ENCODE measurements at places on chromosomes 12 and 14.

GRCh38 chr14:102514987-102515733, 5.6 kb upstream of the ANKRD9 start:
- DNase-seq, result no peak
- H3K27ac ChIP-seq, result no peak overlapping the region
- H3K4me1 ChIP-seq, result peaks cover 11% of the 10 kb centered on the region
- no peaks in the 10 kb centered on the region for H3K36me3 ChIP-seq
- no peak overlapping the region for H3K4me3 ChIP-seq

DNA sequence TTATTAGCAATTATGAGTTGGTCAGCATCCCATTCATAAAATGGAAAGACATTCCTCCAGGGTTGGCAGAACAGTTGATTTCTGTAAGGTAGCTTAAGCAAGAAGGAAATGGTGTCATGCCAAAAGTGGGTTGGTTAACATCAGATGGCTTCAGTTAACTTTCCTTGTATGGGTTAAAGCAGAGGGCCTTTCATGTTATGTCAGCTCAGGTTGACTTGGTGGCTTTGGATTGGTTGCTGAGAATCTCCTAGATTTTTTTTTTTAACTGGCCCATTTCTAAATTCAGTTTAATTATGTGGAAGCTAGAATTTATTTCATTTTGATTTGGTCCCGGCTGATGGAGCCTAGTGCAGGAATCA, 87.8 kb downstream of the BBS10 start:
- no peak for DNase-seq
- H3K36me3 ChIP-seq, result no peaks in the 10 kb centered on the region
- H3K4me1 ChIP-seq, result peaks cover under 1% of the 10 kb centered on the region
- H3K27ac ChIP-seq, result no peak overlapping the region
- H3K4me3 ChIP-seq, result no peak overlapping the region
- peaks cover 13% of the 10 kb centered on the region for H3K27me3 ChIP-seq

DNA sequence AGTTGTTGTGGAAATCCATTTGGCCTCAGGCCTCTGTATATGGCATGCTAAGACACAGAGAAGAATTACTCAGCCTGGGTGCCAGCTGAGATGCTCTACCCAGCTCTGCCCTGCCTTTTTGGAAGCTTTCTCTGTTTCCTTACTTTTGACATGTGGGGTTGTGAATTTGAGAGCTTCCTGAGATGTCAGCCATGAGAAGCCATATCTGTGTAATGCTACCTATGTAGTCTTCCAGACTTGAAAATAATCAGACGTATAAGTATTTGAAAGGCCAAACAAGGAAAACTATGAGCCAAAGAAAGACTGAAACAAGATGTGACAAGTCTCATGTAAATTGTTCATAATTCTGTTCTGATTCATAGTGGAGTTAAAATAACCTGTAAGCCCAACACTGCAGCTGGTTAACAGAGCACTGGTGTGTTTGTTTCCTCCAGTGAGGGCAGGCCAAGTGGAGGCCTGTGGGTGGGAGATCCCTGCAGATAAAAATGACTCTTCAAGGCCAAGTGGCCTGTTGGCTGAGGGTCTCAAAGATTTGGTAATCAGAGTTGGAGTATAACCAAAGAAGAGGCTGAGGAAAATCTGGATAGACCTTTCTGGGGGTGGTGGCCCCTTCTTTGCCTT, 94.0 kb downstream of the TMX1 start:
- no peak overlapping the region for H3K4me3 ChIP-seq
- peaks cover 7% of the 10 kb centered on the region for H3K27me3 ChIP-seq
- H3K36me3 ChIP-seq, result no peaks in the 10 kb centered on the region

DNA sequence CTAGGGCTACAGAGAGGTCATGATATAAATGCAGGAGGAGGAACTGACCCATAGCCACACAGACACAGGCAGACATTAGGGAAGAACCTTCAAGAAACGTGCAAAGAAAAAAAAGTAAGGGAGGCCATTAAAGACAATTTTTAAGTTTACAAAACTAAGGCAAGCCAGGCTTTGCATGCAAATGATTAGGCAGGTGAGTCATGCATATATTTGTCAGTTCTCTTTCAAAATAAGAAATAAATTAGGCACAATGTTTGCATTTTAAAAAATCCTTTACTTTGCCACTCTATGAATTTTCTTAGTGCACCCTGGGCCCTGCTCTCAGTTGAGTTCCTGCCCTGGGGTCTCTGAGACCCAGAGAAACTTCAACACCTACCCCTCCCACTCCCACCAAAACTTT, 75.0 kb downstream of the PRMT8 start:
- no peaks in the 10 kb centered on the region for H3K4me1 ChIP-seq
- H3K27ac ChIP-seq, result no peak overlapping the region
- H3K36me3 ChIP-seq, result no peaks in the 10 kb centered on the region
- no peak overlapping the region for H3K4me3 ChIP-seq

DNA sequence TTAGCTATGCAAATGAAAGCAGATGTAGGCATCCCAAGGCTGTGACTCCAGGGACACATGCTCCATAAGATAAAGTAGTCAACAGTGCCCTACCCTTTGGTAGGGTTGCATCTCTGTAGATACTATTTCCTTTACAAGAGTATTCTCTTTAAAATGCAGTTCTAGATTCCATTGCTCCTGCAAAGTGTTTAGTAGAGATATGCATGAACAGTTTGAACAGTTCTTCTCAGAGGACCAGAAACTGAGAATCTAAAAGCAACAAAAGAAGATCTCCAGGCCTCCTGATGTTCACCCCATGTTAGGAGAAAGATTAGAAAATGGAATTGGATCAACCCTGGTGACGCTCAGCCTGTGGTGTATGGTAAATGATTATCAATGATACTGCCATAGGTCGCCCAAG, 121.2 kb downstream of the KCNK10 start:
- no peak for DNase-seq
- no peaks in the 10 kb centered on the region for H3K4me1 ChIP-seq
- no peaks in the 10 kb centered on the region for H3K36me3 ChIP-seq
- H3K4me3 ChIP-seq, result no peak overlapping the region

- H3K36me3 ChIP-seq, result no peaks in the 10 kb centered on the region
- peaks cover 10% of the 10 kb centered on the region for H3K4me1 ChIP-seq
- no peak overlapping the region for H3K4me3 ChIP-seq
- no peak overlapping the region for H3K27ac ChIP-seq
- no peaks in the 10 kb centered on the region for H3K27me3 ChIP-seq
Observed at GRCh38 chr14:39212693-39213092, 21.0 kb upstream of the MIA2 start.

GRCh38 chr14:99264691-99265450, 7.1 kb downstream of the BCL11B start:
- peak; percentile 28 for DNase-seq
- H3K4me1 ChIP-seq, result peaks cover 52% of the 10 kb centered on the region
- H3K27me3 ChIP-seq, result no peaks in the 10 kb centered on the region
- peak overlapping the region; percentile 86 for H3K4me3 ChIP-seq
- peaks cover 66% of the 10 kb centered on the region for H3K36me3 ChIP-seq

DNA sequence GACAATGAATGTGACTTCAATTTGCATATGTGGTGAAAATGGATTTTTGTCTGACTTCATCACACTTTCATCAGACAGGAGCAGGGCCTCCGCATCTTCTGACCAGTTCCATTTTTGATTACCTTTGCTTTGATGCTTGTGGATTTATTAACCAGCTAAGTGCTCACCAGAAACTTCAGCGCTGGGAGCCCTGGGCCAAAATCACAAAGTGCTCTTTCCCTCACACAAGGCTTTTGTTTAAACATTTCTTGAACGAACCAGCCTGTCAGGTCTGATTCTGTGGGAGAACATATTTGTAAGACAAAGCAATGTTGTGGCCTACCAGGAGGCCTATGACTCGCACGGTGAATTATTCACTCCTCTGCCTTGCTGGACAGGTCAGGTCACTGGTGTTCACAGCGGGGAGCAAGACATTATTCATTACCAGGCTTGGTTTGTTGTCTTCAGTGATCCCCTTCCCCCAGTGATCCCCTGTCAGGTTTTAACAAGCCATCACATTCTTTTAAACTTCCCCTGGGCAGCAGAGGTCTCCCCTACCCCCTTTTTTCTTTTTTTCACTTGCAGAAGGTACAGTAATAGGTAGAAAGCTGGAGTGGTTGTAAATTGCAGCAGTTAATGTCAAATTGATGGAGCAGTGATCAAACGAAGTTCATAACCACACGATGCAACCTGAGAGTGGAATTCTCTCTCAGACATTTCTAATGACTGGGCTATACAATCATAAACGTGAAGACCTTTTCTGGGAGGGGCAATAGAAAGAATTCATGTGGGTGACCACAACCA, 167.5 kb upstream of the PRICKLE1 start:
- H3K27ac ChIP-seq, result no peak overlapping the region
- H3K36me3 ChIP-seq, result no peaks in the 10 kb centered on the region
- DNase-seq, result no peak
- no peak overlapping the region for H3K4me3 ChIP-seq
- H3K27me3 ChIP-seq, result no peaks in the 10 kb centered on the region
- no peaks in the 10 kb centered on the region for H3K4me1 ChIP-seq

- peaks cover 25% of the 10 kb centered on the region for H3K36me3 ChIP-seq
- peaks cover 9% of the 10 kb centered on the region for H3K4me1 ChIP-seq
- H3K4me3 ChIP-seq, result no peak overlapping the region
- no peak for DNase-seq
Observed at GRCh38 chr12:57368349-57369095, 62.3 kb downstream of the R3HDM2 start.

GRCh38 chr14:32449648-32450047, 120.5 kb downstream of the AKAP6 start:
- no peak overlapping the region for H3K4me3 ChIP-seq
- no peaks in the 10 kb centered on the region for H3K27me3 ChIP-seq
- no peak overlapping the region for H3K27ac ChIP-seq
- no peaks in the 10 kb centered on the region for H3K36me3 ChIP-seq
- no peak for DNase-seq

DNA sequence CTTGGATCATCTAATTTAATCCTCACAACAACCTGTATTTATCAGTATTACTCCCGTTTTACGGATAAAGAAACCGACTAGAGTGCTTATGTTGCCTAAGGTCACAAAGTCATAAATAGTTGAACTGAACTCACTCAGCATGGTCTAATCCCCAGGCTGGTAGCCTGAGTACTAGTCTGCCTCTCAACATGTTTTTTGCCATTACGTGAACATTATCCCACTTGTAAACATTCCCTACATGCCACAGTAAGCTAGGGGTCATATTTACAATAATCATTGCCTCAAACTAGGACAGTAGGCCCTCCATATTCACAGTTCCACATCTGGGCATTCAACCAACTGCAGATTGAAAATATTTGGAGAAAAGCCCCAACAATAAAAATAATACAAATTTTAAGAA, 12.1 kb downstream of the SNRPF start:
- peaks cover 28% of the 10 kb centered on the region for H3K36me3 ChIP-seq
- H3K4me3 ChIP-seq, result no peak overlapping the region
- peaks cover 3% of the 10 kb centered on the region for H3K4me1 ChIP-seq
- H3K27ac ChIP-seq, result no peak overlapping the region
- DNase-seq, result no peak

DNA sequence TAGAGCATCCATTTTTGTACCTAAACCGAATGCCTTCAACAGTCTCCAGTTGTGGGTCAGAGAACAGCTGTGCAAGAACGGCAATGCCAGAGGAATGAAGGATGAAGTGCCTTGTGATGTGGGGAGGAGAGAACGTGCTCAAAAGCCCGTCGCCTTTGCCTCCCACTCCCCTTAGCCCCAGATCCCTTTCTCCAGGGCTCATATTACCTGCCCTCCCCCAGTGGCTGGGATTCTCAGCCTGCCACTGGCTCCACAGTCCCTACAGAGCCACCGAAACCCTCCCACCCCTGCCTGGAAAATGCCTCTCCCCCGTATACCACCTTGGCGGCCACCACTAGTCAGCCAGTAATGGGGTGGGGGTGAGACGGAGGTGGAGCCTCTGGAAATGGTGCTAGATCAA, 158.5 kb downstream of the ZFP36L1 start:
- DNase-seq, result no peak
- peaks cover 3% of the 10 kb centered on the region for H3K4me1 ChIP-seq
- H3K4me3 ChIP-seq, result no peak overlapping the region
- no peaks in the 10 kb centered on the region for H3K27me3 ChIP-seq

GRCh38 chr12:124532331-124532750, 35.1 kb downstream of the NCOR2 start:
- no peaks in the 10 kb centered on the region for H3K27me3 ChIP-seq
- no peak overlapping the region for H3K4me3 ChIP-seq
- no peak overlapping the region for H3K27ac ChIP-seq
- peaks cover 20% of the 10 kb centered on the region for H3K4me1 ChIP-seq
- no peak for DNase-seq
- H3K36me3 ChIP-seq, result peaks cover 16% of the 10 kb centered on the region

DNA sequence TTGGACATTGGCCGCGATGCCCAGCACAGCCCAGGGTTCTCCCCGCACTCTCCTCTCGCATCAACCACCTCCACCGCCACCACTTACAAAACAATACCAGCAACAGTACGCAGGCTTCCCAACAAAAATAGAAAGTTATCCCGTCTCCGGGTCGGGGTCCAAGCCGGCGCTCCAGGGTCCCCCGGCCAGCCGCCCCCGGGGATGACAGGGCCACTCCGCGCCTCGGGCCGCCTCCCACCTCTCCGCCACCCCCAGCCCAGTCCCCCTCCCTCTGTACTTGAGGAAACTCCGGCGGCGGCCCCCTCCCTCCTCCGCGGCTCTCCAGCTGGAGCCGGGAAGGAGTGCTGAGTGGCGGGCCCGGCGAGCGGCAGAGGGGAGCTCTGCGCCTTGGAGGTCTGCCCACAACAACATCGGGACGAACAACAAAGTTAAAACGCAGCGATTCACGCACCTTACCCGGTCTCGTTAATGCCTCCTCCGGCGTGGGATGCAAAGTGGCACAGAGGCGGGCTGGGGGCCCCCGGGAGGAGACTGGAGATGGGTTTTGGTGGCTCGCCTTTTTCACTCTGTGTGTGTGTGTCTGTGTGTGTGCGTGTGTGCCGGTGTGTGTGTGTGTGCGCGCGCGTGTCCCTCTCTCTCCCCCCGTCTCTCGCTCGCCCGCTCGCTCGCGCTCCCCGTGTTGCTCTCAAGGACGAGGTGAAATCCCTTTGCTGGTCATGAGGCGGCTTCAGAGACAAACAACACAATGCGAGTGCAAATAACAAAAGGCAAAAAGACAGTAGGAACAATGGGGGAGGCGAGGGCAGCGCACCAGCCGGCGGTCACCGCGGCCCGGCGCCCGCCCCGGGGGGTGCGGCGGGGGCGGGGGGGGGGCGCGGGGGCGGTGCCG, 386.8 kb downstream of the BCAT1 start:
- peak; percentile 21 for DNase-seq
- peak overlapping the region; percentile 57 for H3K4me3 ChIP-seq
- H3K36me3 ChIP-seq, result no peaks in the 10 kb centered on the region
- no peak overlapping the region for H3K27ac ChIP-seq

- H3K27ac ChIP-seq, result no peak overlapping the region
- H3K27me3 ChIP-seq, result no peaks in the 10 kb centered on the region
- H3K4me3 ChIP-seq, result no peak overlapping the region
- no peak for DNase-seq
Observed at GRCh38 chr12:25801734-25802133, 156.7 kb upstream of the RASSF8 start.

DNA sequence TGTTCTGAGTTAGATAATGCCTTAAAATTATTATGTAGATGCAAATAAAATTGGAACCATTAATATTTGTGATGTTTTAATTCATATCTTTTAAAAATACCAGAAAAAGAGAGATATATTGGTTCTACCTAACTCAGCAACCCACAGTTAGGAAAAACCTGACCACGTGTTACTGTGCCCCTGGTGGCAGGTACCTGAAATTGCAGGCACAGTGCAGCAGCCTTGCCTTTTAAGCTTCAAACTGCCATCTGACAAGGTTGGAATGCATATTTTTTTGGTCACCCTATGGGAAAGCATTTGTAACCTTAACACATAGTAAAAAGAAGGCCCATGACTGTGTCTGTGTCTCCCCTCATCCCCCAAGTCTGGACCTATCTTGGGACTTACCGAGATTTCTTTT, 109.4 kb upstream of the NOS1 start:
- H3K27ac ChIP-seq, result no peak overlapping the region
- H3K36me3 ChIP-seq, result no peaks in the 10 kb centered on the region
- DNase-seq, result no peak
- no peaks in the 10 kb centered on the region for H3K27me3 ChIP-seq
- H3K4me1 ChIP-seq, result no peaks in the 10 kb centered on the region
